ENCODE measurements at places on chromosomes 7 and 10.

- DNase-seq: no peak
These were observed 69.4 kb upstream of the HECTD2 start for GRCh38 chr10:91340613-91341362.

DNA sequence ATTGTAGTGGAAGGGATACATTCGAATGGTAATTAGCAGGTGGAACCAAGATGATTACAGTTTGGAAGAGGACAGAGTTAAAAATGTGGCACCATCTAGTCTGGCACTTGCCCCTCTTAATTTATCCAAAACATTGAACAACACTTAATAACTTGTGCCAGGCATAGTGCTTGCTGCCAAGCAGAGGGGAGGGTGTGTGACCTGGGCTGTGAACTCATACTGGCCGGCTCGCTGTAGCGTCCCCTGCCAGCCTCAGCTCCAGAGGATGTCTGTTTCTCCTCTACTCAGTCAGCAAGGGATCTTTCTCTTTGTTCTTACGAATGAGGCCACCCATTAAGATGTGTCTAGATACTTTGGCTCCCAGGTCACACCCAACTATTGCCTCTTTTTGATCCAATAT lies 179.4 kb upstream of the INHBA start:
- no peak for DNase-seq

GRCh38 chr10:132336919-132337407 lies 5.0 kb downstream of the LRRC27 start:
- DNase-seq: no peak

DNA sequence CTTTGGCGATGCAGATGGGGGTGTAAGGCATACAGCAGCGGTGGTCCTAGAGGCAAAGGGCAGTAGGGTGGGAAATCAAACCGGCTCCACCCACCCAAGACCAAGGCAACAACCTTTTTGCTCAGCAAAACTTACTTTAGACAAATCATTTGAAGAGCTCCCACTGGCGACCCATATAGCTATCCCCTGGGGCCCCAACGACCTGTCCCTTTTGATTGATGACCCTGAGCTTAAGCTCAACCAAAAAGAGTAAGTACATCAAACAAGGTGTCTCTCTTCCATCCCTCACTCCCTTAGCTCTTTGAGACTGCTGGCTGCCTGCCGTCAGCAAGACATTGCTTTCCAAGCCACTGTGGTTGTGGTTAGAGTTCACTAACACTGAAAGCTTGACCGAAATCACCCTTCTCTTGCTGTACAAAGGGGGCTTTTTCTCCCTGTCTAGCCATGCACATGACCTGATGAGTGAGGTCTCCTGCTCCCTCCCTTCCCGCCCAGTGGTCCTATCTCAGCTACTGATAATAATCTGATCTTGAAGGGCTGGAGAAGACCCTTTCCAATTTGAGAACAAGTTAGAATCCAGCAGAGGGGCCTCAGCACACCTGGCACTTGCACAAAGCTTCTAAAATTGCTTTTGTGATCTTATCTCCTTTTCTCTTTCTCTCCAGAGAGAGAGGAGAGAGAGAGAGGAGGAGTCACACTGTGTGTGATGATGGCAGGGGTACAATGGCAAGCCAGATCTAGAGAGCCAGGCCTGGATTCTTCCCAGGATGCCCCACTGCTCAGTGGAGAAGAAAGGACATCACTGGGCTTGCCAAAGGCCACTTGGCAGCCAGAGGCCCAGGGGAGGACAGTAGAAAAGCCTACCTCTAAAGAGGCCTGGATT lies 42.2 kb downstream of the XPNPEP1 start:
- no peak for DNase-seq

DNA sequence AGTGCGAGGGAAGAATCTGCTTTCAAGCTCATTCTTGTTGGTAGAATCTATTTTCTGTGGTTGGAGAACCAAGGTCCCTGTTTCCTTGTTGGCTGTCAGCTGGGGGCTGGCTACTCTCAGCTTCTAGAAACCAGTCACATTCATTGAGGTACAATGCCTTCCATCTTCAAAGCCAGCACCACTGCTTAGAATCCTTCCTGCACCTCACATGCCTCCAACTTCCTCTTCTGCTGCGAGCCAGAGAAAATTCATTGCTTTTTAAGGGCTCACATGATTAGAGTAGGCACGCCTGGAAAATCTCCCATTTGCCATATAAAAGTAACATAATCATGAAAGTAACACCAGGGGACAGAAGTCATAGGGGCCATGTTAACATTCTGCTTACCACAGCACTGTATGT lies 28.7 kb downstream of the TES start:
- no peak for DNase-seq

- no peak for DNase-seq
These were observed 93.2 kb downstream of the DNAJB9 start for GRCh38 chr7:108662783-108663362.
